Thymus (tissue), 14 donors: ENCODE measurements at places on chromosomes 2 and 18. TPM values are rescaled to one million over a fixed set of nuclear protein-coding genes. Genes with fewer than 3 reads are reported as not detected.

Gene INHBB
- 9.0 TPM for polyA plus RNA-seq

Gene AGAP1
- polyA plus RNA-seq = 3.0 TPM

Gene RTN4
- polyA plus RNA-seq = 183 TPM

Gene MRPS9
- polyA plus RNA-seq = 31.6 TPM
